ENCODE measurements at places on chromosomes 4 and X. TPM values are rescaled to one million over a fixed set of nuclear protein-coding genes. Genes with fewer than 3 reads are reported as not detected.

DNA sequence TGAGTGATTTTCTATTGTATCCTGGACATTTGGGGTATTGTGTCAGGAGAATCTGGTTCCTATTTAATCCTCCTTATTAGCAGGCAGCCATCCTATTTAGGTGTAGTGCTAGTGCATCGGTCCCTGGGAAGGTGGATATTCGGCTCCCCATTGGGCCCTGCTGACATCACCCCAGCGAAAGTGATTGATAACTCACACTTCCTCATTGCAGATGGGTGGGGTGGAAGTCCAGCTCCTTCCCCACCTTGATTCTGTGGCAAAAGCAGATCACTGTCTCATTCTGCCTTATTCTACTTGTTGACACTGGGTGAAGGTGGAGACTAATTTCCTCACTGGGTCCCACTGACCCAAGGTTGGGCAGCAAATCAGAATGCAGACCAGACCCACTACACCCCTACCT, 23.2 kb upstream of the BRS3 start:
- DNase-seq: no peak

GRCh38 chr4:20418861-20419451, 167.3 kb downstream of the SLIT2 start:
- DNase-seq: peak; percentile 48

The RASGEF1B gene
- total RNA-seq: not detected

DNA sequence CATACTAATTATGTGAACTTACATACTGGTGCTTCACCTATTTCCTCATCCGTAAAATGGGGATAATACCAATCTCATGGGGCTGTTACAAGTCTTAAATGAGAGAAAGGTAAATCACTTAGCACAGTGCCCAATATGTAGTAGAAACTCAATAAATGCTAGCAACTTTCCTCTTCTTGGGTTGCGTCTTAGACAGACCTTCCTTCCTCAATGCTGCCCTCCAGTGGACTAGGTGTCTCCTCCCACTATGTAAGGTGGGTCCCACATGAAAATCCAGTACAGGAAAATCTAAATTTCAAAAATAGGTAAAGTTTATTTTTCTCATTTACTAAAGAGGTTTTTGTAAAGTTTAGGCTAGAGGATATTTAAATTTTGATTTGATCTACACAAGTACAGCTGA, 20.6 kb downstream of the ZDHHC9 start:
- DNase-seq: peak; percentile 28

- DNase-seq: peak; percentile 69
These were observed 149.3 kb downstream of the SOWAHB start for GRCh38 chr4:76748649-76749048.

The KIAA1210 gene
- total RNA-seq: not detected

GRCh38 chr4:101806914-101807313, 16.4 kb downstream of the BANK1 start:
- DNase-seq: peak; percentile 62

- no peak for DNase-seq
These were observed 274.7 kb upstream of the AGTR2 start for GRCh38 chrX:115895678-115896329.

The ABLIM2 gene
- total RNA-seq: 4.0 TPM

Measured in myocyte (in vitro differentiated cells).